ENCODE measurements at places on chromosomes 16 and 17.

DNA sequence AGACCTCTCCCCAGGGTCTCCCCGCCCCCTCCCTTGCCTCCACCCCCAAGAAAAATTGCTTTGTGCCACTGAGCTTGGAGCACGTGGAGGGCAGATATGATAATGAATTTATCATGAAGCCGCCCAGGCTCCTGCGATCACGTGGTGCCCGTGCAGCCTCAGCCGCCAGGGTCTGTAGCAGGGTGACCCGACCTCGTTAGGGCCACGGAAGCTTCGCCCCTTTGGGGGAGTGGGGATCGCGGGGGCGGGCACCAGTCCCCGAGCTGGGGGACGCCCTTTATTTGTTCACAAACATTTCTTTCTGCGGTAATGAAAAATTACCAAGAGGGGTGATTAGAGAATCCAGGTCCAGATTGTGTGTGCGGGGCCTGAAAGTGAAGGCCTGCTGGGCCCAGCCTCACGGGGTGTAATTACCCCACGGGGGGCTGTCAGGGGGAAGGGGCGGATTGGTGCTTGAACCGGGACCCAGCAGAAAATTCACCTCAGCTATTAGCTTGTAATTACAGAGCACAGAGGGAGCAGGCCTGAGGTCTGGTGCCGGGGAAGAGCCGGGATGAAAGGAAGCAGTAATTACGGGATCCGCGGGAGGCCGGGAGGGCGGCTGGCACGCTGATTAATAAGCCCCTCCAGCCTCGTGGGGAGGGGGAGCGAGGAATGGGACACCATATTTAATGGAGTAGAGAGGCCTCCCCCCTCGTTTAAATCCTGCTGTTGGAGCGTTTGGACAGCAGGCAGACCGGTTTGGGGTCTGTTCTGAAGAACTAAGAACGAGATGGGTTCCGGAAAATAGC, 13.3 kb downstream of the GSE1 start:
- DNase-seq = no peak

DNA sequence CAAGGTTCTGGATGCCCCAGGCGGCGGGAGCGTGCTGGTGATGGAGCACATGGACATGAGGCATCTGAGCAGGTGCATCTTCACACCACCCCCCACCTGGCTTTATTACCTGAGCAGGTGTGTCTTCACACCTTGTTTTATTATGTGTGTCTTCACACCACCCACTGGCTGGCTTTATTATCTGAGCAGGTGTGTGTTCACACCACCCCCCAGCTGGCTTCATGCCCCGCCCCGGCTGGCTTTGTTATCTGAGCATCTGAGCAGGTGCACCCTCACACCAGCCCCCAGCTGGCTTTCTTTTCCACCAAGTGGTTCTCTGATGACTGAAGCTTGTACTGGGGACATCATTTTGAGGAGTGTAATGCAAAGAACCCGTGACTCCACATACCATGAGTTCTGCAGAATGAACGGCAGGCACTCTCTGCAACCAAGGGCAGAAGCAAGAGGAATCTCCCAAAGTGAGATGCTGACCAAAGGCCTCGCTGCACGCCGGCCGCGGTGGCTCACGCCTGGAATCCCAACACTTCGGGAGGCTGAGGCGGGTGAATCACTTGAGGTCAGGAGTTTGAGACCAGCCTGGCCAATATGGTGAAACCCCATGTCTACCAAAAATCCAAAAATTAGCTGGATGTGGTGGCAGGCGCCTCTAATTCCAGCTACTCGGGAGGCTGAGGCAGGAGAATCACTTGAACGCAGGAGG, 2.6 kb downstream of the FN3KRP start:
- DNase-seq = no peak

- DNase-seq = peak; percentile 65
Measured at GRCh38 chr16:77212741-77213541, 13.7 kb downstream of the SYCE1L start.

GRCh38 chr17:7686222-7687071, 843 bp downstream of the TP53 start:
- DNase-seq = peak; percentile 66

- DNase-seq = no peak
Measured at GRCh38 chr17:30550512-30551273, 73.5 kb downstream of the GOSR1 start.

GRCh38 chr16:82741073-82741615, 114.4 kb downstream of the CDH13 start:
- DNase-seq = no peak

- DNase-seq = no peak
Measured at GRCh38 chr17:59815965-59816364, 76.8 kb downstream of the TUBD1 start.

DNA sequence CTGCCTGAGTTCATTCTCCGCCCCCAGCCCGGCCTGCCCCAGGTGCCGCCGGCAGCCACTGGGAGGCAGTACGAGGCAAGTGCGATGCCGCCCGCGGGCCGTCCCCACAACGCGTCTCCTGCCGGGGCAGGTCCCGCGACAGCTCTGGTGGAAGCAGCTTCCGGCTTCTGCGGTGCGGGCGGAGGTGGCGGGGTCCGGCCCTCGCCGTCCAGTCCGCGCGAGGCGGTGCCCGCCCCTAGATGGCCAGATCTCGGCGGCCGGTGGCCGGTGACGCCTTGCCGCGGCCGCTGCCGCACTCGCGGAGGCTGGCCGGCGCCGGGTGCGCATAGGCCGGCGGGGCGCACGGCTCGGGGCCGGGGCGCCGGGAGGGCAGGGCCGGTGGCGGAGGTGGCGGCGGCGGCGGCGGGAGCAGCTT, 1.8 kb downstream of the GJD3 start:
- DNase-seq = peak; percentile 65

- no peak for DNase-seq
Measured at GRCh38 chr17:74429604-74430384, 2.1 kb upstream of the GPRC5C start.

- peak; percentile 11 for DNase-seq
Measured at GRCh38 chr17:19306160-19307111, 56.1 kb downstream of the B9D1 start.

- DNase-seq = no peak
Measured at GRCh38 chr16:70749006-70749678, 51.8 kb downstream of the VAC14 start.

DNA sequence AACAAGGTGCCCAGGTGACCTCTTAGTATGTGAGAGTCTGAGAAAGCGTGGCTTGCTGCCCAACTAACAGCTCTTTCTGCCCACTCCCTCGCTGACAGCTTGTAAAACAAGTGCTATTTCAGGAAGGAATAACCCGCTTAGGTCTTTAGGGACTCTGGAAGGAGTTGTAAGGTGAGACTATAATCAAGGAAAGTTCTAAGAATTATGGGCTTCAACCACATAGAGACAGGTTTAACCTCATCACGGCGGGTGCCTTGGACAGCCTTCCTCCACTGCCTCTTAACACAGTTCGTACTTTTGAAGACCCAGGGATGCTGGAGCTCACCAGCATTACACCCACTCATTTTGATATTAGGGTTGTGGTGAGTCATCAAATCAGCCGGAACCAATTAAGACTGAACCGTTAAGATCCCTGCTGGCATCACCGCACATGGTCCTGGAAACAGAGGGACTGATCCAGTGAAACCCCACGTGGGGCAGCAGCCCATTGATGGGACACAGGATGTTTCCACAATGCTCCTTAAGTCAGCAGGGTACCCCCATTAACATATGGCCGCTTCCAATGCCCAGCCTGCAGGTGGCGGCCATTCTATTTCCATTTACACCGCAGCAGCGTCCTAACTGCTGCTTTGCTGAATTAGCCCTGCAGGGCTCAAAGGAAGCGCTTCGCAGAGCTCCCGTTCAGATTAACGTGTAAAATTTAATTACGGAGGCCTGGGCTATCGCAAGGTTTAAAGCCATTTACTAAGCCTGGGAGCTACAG, 176.6 kb upstream of the SDK2 start:
- no peak for DNase-seq

- DNase-seq = no peak
Measured at GRCh38 chr17:39618956-39619785, 7.6 kb upstream of the PPP1R1B start.

DNA sequence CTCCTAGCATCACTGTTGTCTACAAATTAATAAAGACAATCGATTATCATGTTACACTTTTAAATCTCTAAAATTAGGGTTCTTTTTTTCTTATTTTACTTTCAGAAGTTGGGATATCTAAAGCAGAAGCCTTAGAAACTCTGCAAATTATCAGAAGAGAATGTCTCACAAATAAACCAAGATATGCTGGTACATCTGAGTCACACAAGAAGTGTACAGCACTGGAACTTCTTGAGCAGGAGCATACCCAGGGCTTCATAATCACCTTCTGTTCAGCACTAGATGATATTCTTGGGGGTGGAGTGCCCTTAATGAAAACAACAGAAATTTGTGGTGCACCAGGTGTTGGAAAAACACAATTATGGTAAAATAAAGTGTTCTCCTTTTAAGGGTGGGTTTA, 2.4 kb downstream of the RAD51C start:
- no peak for DNase-seq

- no peak for DNase-seq
Measured at GRCh38 chr16:67086822-67087221, 22.9 kb upstream of the PHAF1 start.

- DNase-seq = no peak
Measured at GRCh38 chr17:37521821-37522220, 32.1 kb downstream of the DUSP14 start.

DNA sequence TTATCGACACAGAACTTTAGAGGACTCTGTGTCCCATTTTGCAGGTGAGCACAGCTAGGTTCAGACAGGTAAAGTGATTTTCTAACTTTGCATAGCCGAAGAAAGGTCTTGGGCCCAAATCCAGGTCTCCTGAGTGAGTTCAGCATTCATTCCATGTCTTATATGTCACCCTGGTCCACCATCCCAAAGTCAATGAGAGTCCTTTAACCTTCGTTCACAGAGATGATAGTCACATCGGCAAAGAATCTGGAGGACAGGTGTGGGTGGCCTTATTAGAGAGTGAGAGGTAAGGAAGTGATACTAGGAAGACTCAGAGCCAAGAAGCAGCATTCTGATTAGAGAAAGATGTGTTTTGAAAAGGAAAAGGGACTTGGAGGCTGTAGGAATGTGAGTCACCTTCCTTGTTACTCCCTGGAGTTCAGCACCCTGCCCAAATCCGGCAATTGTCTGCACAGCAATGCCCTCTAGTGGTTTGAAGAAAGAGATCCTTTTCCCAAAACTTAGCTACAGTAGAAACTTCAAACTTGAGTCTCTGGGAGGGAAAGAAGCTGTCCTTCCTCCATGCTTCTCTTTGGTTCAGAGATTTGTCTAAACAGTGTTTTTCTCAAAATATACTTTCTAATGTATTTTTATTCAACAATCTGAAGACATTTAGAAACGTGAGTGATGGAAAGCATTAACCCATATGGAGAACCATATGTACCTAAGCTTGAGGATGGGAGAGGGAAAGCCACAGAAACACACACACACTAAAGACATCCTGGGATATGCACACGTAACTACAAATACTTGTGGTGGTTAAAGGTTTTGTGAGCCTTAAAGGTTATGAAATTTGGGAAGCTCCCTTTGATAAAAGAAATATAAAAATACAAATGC, 96.4 kb upstream of the SHISA6 start:
- DNase-seq = no peak

GRCh38 chr17:47698749-47699535, 5.0 kb downstream of the TBKBP1 start:
- peak; percentile 75 for DNase-seq

GRCh38 chr17:12047681-12048376, 27.2 kb downstream of the MAP2K4 start:
- DNase-seq = no peak

- DNase-seq = no peak
Measured at GRCh38 chr16:75679366-75679765, 2.6 kb upstream of the CPHXL2 start.

GRCh38 chr17:58219789-58220183, 731 bp upstream of the MKS1 start:
- DNase-seq = no peak

- no peak for DNase-seq
Measured at GRCh38 chr17:79954281-79955166, 81.1 kb downstream of the TBC1D16 start.

DNA sequence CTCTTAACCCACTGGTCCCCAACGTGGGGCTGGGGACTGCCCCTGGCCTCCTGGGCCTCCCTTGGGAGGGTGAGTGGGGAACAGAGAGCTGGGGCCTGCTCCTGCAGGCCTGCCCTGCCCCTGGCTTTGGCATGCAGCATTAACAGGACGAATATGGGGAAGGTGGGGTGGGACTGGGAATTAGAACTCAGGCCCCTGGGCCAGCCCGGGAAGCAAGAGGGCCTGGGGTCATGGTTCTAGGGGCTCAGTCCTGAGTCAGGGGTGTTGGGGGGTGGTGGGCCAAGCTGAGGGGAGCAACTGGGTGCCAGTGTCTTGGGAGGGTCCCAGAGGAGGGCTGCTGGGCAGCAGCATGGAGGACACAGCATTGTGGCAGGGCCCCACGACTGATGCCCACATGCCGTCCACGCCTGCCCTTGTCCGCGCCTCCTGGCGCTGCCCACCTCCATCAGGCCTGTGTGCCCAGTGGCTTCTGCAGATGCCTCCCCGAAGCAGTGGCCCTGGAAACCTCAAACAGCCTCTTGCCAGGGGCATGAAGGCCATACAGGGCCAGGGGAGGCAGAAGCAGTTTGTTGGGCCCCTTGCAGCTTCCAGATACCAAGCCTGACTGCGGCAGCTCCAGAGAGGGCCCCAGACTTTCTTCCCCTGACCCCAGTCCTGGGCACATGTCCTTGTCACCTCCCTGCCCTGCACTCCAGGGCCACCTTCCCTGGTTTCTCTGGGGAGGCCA, 4.8 kb downstream of the MAP2K3 start:
- no peak for DNase-seq

GRCh38 chr17:58534901-58535421, 20.5 kb upstream of the MTMR4 start:
- DNase-seq = no peak

- peak; percentile 48 for DNase-seq
Measured at GRCh38 chr17:2215616-2216364, 87.8 kb downstream of the SMG6 start.

- DNase-seq = no peak
Measured at GRCh38 chr16:17177242-17177958, 293.4 kb downstream of the XYLT1 start.

GRCh38 chr17:73290399-73291259, 21.2 kb downstream of the CDC42EP4 start:
- DNase-seq = no peak
